ENCODE measurements at places on chromosomes 6 and 20.

DNA sequence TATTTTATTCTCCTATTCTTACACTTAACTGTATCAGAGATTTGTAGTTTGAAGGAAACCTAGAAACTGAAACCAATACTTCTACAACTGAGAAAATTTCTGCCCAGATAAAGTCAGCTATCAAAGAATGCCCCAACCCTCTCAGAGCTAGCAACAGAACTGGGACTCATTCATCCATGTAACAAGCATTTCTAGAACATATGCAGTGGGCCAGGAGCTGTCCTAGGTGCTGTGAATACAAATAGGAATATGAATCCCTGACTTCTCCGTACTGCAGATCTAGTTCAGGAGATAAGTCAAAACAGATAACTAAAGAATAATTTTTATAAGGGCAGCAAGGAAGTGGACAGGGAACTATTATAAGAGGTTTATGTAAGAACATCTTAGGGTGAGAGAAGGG is 654.1 kb upstream of the NOX3 start:
- DNase-seq: peak; percentile 2

DNA sequence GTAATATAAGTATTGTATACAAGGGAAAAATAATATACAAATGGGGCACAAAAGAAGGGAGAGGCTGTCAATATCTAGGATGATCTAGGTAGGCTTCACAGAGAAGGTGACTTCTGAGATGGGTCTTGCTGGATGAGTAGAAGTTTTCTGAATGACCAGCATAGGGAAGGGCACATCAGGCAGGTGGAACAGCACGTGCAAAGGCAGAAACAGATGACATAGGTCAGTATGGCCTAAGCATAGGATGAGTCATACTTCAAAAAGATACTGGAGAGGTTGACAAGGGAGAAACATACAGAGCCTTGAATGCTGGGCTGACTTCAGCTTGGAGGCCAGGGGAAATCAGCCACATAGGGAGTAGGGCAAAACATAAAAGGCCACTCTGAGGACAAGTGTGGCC is 31.9 kb upstream of the SIRPA start:
- no peak for DNase-seq

DNA sequence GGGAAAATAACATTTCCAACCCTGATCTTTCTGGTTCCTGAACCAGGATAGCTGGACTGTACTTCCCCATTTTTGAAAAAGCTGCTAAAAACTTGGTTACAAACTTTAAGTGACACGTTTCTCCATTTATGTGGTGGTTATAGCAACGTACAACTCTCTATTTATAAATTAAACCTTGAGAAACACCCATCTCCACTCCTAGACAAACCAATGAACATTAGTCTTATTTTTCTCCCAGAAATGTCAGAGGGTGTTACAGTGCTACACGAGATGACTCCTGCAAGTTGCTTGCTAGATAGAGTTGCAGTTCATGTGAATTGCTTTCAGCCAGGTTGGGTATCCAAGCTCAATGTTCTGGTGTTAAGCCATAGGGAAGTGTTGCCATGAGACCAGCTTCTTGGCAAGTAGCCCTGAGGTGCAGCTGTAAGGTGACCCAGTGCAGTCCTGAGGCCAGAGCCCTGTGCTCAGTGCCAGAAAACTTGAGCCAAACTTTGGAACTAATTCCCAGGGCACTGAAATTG is 51.3 kb upstream of the REV3L start:
- no peak for DNase-seq

GRCh38 chr6:139262519-139263300 is 29.1 kb downstream of the TXLNB start:
- DNase-seq: no peak

DNA sequence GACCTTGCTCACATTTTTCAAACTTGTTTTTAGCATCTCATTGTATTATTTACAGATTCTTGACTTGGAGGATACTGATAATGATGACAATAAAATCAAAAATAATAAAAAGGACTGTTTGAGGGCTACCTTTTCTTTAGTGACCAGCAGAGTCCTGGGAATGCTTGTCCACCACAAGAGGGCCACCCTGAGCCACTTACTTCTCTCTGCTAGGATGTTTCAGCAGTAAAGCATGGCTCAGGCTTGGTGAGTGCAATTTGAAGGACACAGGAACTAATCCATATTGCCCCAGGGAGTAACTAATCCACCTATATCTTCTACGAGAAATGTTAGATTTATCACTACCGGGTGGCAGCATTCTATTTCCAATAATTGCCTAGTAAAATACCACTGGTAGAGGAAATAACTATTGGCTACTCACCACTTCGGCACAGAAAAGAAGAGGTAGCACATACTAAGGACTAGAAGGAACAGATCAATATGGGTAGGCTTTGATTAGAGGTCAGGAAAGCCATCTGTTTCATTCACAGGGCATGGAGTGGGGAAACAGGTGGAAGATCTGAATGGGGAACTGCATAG is 5.8 kb upstream of the KIAA0408 start:
- peak; percentile 74 for DNase-seq

DNA sequence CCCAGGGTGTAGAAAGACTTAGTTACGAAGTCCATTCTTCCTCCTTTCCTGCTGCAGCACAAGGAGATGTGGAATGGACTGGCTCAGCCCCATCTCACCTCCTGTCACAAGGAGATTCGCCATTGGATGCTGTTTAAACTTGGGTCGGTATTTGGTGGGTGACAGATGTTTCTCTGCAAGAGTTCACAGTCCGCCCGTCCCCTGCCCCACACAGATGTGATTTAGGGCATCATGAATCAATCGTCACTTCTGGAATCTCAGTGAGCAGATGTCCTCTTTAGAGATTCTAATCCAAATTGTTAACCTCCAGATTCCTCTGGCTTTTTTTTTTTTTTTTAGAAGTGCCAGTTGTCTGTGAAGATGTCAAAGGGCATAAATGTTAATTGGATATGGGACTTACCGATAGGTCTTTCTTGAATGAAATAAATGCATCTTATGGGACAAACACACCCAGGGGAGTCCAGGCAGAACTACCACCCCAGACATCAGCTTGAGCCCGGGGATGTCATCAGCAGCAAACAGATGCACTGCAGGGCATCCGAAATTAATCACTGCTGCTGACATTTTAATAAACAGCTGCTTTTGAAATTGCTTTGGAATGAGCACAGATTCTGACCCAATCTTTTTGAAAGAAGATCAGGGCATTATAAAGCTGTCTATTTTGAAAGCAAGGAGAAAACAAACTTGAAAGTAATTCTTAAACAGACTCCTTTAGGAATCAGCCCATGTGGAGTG is 117.6 kb upstream of the CDH4 start:
- no peak for DNase-seq

DNA sequence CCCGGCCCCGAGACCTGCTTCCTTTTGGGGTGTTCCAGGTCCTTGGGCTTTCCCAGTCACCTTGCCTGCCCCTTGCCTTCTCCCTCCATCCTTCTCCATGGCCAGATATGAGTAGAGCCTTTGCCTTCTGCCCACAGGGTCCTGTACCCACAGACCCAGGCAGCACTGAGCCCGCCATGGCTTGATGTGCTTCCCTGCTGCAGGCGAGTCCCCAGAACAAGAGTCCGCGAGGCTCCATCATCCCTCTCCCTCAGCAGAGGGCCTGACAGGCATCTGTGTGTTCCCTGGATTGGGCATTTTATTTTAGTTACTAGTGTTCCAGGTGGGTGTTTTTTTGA is 21.9 kb downstream of the PYGB start:
- no peak for DNase-seq

GRCh38 chr6:155378276-155378675 is 64.0 kb upstream of the TFB1M start:
- DNase-seq: no peak

DNA sequence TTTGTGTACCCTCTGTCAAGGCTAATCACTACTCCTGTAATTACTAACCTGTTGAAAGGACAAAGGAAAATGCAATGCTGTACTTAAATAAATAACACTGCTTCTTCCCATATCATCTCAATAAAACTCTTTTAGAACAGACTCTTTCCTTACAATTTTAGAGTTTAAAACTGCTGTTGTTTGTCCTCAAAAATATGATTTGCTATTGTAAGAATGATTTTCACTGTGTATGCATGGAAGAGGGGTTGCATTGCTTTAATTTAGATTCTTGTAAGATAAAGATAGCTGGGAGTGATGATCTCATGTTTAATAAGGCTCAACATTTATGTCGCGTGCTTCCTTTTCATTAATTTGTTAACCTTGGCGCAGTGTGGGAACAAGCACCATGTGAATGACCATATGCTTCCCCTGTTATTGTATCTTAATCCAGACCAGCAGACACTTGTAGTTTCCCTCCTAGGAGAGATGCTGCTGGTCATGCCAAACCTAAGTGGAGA is 89.8 kb upstream of the ATXN1 start:
- DNase-seq: peak; percentile 29

DNA sequence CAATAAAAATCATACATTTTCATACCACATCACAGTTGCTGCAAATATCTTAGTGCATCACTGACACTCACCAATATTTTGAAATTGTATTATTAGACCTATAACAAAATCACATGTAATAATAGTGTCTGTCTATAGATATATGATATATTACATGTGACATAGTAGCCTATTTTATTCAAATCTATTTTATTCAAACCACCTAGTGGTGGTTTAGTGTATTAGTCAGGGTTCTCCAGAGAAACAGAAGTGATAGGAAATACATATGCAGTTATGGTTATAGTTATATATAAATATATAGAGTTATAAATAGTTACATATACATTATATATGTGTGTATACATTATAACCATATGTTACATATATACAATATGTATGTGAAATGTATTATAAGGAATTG is 366.5 kb upstream of the ARID1B start:
- DNase-seq: no peak

- DNase-seq: no peak
Measured at GRCh38 chr6:7734707-7735383, 8.9 kb downstream of the BMP6 start.

DNA sequence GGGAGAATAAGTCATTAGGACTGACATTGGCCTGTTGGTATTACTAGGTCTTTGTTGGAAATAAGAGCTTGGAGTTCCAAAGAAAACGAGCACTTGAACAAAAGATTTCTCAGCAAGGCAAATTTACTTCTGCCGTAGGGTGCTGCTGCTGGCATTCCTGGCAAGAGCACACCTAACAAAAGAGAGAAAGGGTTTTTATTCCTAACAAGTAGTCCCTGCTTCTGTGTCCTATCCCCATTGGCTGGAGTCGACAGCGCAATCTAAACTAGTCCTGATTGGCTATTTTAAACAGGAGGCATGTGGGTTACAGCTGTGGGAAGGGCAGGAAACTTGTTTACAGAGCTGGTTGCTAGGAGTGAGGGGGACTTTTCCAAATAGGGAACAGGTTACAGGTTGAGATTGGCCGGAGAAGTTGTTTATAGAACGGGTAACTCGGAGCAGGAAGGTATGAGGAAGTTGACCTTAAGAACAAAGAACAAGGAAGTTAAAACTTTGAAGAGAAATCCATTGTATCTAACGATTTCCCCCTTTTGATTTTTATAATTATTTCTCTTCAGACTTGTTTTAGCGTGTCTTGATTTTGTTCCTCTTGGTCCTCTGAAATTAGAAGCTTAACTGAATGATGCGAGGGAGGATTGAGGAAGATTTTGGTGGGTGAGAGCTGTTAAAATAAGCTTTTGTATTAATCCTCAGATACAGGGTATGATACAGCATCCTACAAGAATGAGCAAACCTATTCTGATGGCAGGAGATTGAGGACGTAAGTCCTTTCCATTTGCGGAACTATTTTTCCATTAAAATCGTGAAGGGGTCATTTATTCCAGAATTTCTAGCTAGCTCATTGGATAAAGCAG is 3.4 kb upstream of the ZNFX1 start:
- no peak for DNase-seq

DNA sequence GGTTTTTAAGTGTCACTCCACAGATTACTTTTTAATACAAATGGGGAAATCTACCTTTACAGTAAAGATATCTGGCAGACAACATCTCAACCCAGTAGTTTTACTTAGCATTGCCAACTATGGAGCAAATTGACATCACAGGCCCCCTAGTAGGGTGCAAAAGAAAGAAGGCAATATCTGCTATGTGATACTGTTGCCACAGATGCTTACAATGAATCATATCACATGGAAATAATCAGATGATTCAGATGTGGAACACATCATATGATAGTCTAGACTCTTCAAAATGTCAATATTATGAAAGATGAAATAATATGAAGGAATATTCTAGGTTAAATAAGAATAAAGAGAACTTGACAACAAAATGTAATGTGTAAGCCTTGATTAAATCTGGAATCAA is 322.5 kb downstream of the BMP2 start:
- DNase-seq: no peak

GRCh38 chr20:54244113-54244512 is 36.2 kb downstream of the PFDN4 start:
- no peak for DNase-seq

DNA sequence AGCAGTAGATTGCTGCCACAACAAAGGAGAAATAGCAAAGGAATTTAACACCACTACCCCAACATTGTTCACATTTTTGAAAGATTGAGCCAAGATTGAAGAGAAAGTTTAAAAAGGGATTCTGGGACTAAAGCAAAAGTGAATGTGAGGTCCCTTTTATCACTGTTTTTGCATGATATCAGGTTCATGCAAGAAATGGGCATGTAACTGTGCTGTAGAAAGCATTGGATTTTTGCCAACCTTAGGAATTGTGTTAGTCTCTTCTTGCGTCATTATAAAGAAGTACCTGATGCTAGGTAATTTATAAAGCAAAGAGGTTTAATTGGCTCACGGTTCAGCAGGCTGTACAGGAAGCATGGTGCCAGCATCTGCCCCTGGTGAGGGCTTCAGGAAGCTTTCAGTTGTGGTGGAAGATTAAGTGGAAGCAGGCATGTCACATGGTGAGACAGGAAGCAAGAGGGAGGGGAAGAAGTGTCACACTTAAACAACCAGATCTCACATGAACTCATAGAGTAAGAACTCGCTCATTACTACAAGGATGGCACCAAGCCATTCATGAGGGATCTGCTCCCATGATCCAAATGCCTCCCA is 4.6 kb upstream of the GJB7 start:
- peak; percentile 29 for DNase-seq

DNA sequence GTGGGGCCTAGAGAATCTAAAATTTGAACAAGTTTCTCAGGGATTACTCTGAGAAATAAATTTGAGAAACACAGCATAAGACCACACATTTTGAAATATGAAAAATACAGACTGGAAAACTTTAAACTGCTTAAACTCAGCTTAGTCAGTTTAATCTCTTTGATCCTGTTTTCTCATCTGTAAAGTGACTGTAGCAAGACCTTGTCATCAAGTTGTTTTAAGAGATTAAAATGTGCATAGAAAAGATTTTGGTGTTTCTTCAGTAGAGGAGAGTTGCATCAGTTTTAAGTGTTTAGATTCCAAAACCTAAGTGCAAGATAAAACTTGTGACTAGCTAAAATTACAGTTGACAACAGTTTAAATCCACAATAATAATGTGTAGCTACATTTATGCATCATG is 8.1 kb upstream of the BCKDHB start:
- no peak for DNase-seq

DNA sequence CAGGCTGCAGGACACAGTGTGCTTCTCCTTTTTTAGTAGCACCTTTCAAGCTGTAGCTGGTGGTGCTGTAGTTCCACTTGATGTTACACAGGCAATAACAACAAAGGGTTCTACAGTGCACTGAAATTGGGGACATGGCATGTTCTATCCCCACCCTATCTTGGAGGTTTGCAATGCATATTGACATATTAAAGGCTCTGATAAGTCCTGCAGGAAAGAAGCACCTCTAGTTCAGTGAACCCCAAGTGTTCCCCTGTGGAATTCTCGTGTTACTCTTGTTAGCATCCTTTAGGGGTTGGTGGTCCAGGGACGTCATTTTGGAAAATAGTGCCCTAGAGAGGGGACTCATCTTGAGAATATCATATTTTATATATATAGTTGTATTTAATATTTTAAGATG is 337.6 kb downstream of the DHX35 start:
- DNase-seq: no peak

GRCh38 chr6:20334962-20335361 is 66.7 kb upstream of the E2F3 start:
- DNase-seq: no peak

Data from fibroblast of upper back skin (primary cell).